ACHN (cell line): ENCODE measurements at places on chromosomes 5 and 9.

DNA sequence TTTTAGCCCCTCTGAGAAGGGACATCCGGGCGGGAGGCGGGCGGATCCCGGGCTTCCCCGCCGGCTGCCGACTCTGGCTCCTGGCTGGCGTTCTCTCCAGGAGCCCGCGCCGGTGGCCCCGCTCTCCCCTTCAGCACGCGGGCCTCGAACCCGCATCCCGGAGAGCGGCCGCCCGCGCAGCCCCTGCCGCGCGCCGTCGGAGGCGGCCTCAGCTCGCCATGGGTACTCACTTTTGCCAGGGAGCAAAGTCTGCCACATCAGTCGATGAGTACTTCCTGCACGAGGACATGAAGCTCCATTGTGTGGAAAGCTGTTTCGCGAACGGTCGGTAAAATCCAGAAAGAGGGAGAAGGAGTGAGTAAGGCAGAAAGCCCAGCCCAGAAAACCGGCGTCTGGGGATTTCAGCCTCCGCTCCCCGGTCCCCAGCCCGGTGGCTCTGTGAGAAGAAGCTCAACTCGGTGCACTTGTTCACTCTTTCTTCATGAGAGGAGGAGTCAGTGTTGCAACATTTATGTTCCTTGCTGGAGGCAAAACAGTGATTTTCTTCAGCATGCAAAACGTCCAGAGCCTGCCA lies at the start of gene PRLR:
Gene PRLR, minus strand, starts transcription at position 450 of the 574 bp plus-strand sequence. CDS start 140,867 bp downstream, outside the sequence.
- no peak for DNase-seq

GRCh38 chr5:176365351-176366231 lies at the start of gene ARL10:
Gene ARL10 (plus strand): TSS chr5:176365487. CDS start chr5:176365564, 77 bp downstream.
- DNase-seq = peak; percentile 12

DNA sequence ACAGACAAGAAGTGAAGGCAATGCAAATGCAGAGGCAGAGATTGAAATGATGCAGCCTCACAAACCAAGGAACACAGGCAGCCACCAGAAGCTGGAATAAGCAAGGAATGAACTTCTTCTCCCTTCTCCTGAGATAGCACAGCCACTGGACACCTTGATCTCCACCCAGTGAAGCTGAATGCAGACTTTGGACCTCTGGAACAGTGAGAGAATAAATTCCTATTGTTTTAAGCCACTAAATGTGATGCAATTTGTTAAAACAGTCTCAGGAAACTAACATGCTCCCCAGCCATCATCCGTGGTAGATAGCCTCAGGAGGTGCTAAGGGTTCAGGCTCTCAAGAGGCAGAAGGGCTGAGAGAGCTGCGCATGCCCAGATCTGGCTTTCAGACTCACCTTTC lies 512.2 kb upstream of the ZNF608 start:
- DNase-seq = no peak

DNA sequence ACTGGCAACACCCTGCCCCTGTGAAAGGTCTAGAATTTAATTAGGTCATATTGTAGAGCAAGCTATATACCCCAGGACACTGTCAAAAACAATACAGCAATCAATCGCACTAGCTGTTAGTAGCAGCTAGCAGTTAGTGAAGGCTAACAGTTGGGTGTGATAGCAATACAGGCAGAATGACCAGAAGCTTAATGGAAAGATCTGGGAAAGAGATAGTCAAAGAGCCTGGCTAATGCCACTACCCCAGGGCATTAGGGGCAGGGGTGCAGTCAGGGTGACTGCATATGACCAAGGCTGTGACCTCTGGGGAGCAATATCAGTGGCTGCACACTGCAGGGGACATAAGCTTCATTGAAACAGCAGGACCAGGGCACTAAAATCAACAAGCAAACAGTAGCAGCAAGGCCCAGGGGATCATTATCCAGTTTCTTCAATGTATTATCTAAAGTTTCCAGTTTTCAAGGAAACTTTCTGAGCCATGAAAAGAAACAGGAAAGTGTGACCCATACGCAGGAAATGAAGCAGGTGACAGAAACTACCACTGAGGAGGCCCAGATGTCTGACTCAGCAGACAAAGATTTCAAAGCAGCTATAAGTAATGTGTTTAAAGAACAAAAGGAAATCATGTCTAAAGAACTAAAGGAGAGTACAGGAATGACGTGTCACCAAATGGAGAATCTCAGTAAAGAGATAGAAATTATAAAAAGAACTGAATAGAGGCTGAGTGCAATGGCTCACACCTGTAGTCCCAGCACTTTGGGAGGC lies 82.4 kb downstream of the ZNF354C start:
- DNase-seq = no peak

DNA sequence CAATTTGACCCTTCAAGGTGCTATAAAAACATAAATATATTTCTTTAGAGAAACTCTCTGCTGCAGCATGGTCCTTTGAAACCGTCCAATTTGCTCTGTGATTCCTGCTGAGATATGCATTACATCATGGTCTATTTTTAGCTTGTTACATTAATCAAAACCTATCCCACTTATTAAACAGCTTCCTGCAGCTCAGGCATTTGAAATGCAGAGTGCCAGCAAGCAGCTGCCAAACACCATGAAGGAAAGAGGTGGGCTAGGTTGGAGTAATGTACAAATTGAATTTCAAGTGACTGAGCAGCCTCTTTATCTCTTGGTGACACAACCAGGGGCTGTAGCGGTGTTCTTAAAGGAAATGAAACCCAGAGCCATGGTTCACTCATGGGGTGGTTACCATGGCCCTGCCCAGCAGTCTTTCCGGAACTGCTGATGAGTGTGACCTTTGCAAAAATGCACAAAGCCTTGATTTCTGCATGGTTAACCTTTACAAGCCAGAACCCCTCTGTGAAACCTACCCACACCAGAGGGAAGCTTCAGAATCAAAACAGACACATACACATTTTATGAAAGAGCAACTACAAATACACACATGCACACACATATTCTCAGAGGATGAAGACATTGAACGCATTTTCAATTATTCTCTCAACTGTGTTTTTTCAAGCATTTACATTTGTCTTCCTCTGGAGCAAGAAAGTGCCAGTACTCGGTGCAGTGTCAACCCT lies 155.8 kb upstream of the ZNF608 start:
- DNase-seq = no peak

GRCh38 chr5:140182803-140183367 lies 7.9 kb downstream of the CYSTM1 start:
- DNase-seq = peak; percentile 53

DNA sequence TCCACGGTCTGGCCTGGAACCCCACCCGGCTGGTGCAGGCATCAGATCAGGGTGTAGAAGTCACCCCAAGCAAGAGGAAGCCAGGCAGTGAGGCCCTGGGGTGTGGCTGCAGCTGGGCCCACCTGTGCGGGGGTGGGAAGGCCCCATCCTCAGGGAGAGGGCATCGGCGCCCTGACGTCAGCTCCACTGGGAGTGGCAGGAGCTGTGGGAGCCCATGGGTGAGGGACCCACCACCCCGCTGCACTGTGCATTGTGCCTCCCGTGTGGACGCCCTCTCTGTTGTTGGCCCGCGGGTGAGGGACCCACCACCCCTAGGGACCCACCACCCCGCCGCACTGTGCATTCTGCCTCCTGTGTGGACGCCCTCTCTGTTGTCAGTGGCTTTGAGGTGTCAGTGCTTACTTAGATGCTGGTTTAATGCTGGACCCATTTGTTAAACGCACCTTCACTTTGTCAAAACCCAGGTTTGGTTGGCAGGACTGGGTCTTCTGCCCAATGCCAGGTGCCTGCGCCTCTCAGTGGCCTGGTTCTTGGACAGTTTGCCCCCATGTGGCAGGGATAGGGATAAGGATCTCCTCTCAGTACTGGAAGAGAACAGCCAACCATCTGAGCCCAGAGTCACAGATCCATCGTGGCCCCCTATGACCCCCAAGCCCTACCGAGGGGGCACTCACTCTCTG lies 6.9 kb upstream of the EXOC3 start:
- DNase-seq = peak; percentile 36

- no peak for DNase-seq
Observed at GRCh38 chr9:133225171-133226011, 16.3 kb upstream of the OBP2B start.

DNA sequence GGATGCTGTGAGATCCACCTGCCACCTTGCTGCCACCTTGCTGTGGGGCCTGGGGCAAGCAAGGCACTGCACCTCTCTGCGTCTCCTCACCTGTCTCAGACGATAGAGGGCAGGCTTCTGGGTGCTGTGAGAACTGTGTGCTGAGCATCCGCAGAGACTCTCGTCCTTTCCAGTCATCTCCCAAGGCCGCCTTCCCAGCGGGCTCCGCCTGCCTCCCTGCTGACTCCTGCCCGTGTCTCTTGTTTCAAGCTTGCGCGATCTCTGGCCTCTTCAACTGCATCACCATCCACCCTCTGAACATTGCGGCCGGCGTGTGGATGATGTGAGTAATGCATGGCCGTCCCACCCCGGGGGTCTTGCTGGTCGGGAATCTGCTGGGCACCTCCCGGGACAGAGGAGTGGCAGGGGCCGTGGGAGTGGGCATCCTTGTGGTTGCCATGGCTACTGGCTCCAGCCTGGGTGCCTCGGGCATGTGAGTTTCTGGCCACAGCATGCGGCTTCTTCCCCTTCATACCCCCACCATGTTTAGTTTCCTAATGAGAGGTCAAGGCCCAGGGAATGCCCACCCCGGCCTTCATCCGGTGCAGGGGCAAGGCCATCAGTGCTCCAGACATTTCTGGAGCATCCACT lies 3.6 kb downstream of the CACFD1 start:
- DNase-seq = no peak

DNA sequence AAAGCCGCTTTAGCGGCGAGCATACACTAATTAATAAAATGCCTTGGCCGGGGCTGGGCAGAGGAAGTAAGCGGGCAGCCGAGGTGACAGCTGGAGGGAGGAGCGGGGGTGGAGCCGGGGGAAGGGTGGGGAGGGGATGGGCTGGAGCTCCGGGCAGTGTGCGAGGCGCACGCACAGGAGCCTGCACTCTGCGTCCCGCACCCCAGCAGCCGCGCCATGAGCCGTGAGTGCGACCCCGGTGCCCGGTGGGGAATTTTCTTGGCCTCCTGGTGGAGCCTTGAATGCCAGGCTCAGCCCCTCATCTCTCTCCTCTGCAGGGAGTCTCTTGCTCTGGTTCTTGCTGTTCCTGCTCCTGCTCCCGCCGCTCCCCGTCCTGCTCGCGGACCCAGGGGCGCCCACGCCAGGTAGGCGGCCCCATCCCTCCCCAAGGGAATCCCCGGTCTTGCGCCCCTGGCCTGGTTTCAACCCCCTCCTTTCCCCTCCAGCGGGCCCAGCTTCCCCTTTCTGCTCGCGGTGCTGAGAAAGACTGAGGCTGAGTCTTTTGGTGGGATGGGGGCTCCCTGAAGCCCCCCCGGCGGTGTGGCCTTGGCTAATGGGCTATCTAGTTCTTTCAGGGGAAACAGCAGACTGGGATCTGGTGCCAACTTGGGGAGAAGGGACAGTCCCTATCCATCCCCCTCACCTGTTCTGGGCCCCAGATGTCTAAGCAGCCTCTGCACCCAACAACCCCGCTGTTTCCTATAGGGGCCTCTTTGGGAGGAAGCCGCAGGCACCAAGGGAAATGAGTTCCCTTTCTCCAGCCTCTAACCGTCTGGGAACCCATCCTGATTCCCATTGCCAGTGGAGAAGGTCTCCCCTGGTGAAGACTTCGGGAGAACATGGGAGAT lies at the start of gene PTGS1:
Gene PTGS1, plus strand, starts transcription at position 156 of the 887 bp plus-strand sequence. Its CDS starts 61 bp downstream, at position 217.
- no peak for DNase-seq

GRCh38 chr9:110486218-110486617 lies 93.3 kb downstream of the SVEP1 start:
- no peak for DNase-seq

DNA sequence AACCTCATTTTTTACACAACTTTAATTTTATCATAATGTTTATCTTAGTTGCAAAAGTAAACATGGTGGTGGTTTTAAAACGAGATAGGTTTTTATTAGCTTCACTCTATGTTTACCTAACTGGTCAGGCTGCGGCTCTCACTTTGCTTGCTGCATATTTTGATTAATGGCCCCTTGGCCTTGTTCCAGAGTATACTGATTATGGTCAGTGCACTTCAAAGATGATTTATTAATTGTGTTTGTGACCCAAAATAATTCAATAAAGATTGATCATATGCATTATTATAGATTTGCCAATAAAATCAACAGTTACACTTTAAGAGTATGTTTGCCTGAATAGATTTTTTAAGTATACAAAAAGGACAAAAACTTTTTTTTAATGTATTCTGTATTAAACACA lies 188.0 kb downstream of the XRCC4 start:
- DNase-seq = no peak

DNA sequence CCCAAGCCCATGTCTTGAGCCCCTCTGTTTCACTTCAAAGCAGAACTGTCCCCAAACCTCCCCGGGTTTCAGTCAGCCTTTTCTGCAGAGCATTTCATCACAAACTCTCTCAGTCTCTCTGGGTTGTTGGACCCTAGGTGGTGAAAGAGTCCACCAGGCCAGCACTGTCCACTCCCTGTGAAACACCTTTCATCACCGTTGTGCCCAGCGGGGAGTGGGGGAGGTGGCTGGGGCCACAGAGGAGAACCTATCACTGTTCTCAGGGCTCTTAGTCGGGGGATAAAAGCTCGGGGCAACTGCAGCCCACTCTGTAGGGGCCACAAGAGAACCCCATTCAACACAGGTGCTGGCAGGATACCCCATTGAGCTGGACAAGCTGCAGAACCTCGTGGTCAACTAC lies 5.4 kb upstream of the RABL6 start:
- no peak for DNase-seq

GRCh38 chr5:163330723-163331668 lies 106.4 kb upstream of the CCNG1 start:
- no peak for DNase-seq

DNA sequence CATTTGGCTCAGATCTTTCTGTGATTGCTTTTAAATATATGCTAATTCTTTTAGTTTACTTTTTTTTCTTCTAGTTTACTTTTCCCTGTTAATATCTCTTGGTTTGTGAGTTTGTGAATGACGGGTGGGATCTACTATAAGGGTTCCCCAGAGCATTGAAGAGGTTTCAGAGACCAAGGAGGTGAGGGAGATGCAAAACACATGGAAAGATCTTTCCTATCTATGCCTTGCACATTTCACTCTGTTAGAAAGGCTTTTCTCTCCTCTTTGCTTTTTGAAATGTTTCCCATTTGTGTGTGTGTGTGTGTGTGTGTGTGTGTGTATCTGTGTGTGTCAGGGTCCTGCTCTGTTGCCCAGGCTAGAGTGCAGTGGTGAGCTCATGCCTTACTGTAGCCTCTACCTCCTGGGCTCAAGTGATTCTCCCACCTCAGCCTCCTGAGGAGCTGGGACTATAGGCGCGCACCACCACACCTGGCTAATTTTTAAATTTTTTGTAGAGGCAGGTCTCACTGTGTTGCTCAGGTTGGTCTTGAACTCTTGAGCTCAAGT lies 50.7 kb downstream of the CNTLN start:
- no peak for DNase-seq

- DNase-seq = no peak
Observed at GRCh38 chr9:99724640-99725039, 97.0 kb upstream of the NR4A3 start.

DNA sequence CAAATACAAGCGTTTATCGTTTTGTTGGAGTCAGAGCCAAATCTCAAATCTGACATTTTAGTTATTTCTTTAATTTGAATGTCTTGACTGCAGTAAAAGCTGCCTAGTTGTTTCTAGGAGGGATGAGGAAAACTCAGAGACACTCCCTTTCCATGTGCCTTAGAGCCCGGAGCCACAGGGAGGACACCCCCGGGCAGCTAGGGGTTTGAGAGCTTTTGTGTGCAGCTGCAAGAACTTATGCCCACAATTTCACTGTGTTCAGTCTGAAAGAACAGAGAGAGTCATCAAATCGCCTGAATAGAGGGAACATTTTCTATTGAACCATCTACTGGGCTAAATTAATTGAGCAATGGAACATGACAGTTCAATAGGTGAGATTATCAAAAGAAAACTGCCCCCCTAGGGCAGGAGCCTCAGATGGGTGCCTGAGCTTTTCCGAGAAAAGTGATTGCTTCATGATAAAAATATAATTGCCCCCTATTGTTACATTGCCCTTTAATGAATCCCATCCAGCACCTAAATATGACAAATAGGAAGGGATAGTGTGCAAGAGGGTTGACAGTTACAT lies 709.3 kb upstream of the RGMB start:
- DNase-seq = no peak
